ENCODE measurements at places on chromosomes 16 and 17.

- no peak for DNase-seq
Observed at GRCh38 chr17:15085890-15086677, 179.0 kb downstream of the PMP22 start.

DNA sequence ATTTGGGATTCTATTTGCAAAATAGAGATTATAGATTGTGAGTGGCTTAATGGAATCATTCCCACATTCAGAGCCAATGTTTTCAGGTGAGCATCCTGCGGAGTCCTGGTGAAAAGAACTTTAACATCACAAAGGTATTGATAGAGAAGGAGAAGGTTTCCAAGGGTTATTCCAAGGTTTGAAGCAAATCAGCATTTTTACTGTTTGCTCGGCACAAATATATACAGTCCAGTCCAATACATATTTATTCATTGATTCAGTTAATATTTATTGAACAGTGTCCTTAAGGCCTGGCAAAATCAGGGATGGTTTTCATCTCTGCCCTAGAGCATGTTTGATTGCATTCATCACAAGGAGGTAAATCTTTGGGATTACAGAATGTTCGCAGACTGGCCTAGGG is 6.4 kb downstream of the MPV17L start:
- no peak for DNase-seq

DNA sequence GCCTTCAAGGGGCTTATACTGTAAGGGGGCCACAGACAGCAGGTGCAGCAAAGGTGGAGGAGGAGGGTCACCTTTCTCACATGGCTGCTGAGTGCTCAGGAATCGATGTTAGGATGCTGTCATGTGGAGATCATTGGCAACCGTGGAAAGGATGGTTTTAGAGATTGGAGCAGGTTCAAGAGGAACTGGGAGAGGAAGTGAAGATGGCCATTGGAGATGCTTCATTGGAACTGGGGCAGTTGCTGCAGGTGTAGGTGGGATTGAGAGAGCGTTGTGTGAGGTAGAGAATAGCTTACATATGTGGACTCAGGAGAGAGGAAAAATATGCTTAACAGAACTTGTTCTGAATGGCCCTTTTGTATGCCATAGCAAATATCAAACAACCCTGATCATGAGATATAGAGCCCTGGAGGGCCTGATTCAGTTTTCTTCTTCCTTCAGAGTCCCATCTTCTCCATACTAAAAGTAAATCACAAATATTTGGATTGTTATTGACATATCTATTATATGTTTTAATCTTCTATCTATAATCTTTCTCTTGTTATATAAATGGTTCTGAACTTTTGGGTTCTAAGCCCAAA is 40.8 kb downstream of the LDHD start:
- DNase-seq: no peak

GRCh38 chr17:4073983-4074830 is 68.6 kb downstream of the ZZEF1 start:
- no peak for DNase-seq

GRCh38 chr17:42413464-42414040 is 9.5 kb downstream of the CAVIN1 start:
- DNase-seq: no peak

DNA sequence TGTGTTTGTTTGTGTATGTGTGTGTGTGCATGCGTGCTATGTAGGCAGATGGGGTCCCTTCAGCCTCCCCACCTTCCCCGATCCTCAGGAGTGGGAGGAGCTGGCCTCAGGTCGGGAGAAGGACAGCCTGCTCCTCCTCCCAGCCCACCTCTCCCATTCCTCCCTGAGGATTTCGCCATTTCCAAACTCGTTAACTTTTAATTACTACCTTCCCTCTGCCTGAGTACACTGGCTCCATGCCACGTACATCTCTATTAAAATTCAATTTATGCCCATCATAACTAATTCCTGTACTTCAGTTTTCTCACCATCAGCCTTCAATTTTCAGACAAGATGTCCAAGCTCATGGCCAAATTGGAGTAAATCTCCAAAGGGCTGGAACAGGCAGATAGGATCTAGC is 148.6 kb downstream of the SDK2 start:
- no peak for DNase-seq

- no peak for DNase-seq
Observed at GRCh38 chr17:8019665-8020650, 17.5 kb downstream of the GUCY2D start.

GRCh38 chr16:27706866-27707685 is 157.1 kb downstream of the KATNIP start:
- DNase-seq: no peak

- DNase-seq: no peak
Observed at GRCh38 chr17:72967977-72968585, 124.4 kb downstream of the SLC39A11 start.

- no peak for DNase-seq
Observed at GRCh38 chr16:49698931-49699840, 156.7 kb downstream of the ZNF423 start.

DNA sequence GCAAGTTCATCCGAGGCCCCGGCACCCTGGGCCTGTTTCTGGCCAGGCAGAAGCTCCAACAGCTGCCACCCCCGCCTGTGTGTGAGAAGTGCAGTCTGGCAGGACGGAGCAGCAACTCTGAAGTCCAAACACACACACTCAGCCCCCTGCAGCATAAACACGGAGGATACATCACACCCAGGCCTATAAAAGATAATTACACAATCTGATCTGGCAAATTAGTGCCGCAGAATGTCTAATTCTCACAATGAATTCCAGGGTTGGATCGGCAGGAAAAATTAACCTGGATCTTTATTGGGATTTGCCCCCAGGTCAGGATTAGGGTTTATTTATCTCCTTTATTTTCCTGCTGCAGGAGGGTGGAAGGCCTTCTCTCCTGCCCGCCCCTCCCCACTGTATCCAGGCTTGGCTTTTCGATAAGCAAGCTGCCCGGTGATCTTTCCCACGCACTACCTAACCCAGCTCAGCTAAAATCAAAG is 311.4 kb downstream of the SOX9 start:
- no peak for DNase-seq

- DNase-seq: no peak
Observed at GRCh38 chr17:60060474-60060873, 18.2 kb downstream of the HEATR6 start.

DNA sequence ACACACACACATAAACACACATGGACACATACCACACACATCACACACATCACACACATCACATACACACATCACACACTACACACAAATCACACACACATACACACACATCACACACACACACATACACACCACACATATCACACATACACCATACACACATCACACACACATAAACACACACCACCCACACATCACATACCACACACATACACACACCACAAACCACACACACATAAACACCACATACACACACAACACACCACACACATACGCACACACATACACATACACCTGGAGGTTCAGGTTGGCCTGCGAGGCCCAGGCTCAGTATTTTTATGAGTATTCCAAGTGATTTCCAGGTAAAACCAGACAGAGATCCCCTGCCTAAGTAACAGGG is 279.5 kb downstream of the FOXL1 start:
- DNase-seq: no peak

Data from stimulated activated CD8-positive, alpha-beta memory T cell treated with anti-CD3 and anti-CD28 coated beads, Interleukin-15, amount 100 ng/mL, for 4 hours (primary cell).